ENCODE measurements at places on chromosomes 2 and 18.

DNA sequence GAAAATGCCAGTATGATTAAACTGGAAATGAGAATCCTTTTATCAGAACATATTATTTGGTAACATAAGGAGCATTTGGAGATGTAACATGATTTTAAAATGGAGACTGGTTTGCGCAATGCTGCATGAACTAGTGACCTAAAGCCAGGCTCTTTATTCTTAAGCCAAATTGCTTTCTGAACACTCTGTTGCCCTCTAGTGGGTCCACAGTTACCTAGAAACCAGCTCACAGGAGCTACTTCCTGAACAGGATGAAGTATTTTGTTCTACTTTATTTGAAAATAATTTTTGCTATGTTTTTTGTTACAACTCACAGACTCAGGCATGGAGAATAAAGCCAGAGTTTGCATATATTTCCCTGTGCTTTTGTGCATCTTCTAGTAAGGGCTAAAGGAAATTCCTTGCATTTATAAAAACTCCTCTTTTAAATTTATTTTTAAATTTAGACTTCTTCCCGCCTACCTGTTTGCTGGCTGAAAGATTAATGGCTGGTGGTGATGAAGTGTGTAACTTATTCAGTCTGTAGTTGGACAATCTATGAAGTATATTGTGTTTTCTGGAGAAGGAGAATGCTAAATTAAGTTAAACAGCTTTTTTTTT lies 146.7 kb downstream of the PARD3B start:
- DNase-seq = no peak

- no peak for DNase-seq
Measured at GRCh38 chr2:102103284-102103683, 39.3 kb upstream of the IL1R1 start.

DNA sequence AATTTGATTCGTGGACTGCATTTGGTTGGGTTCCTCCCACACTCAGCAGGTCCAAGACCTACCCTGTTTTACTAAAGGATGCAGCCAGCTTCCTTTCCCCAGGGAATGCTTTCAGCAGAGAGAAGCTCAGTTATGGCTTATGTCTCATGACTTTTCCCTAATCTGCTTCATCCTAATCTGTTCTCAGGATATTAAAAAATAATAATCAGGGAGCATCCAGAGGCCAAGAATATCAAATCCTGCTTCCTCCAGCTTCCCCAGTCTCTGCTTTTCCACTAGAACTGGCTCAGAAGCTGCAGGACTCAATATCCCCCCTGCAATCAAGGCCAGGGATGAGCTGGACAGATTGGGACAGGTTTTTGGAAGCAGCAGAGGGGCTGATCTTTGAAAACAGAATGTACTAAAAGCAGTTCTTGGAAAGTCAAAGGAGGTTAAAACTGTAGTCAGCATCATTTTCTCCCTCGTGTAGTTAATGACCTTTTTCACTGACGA lies 326.9 kb upstream of the TNP1 start:
- no peak for DNase-seq

- DNase-seq = no peak
Measured at GRCh38 chr18:13240060-13240725, 21.6 kb downstream of the LDLRAD4 start.

GRCh38 chr2:100018341-100019193 lies 123.8 kb downstream of the AFF3 start:
- no peak for DNase-seq

Data from activated naive CD4-positive, alpha-beta T cell treated with anti-CD3 and anti-CD28 coated beads, Interleukin-2, amount 50 U/mL, for 16 hours (primary cell).